ENCODE measurements at places on chromosomes 1 and 21.

- DNase-seq = no peak
These were observed 36.4 kb upstream of the COL6A2 start for GRCh38 chr21:46061518-46061917.

GRCh38 chr1:6082430-6082971 is 36.8 kb downstream of the KCNAB2 start:
- no peak for DNase-seq

- peak; percentile 53 for DNase-seq
These were observed 54.7 kb downstream of the APP start for GRCh38 chr21:26115899-26116298.

- no peak for DNase-seq
These were observed 177.6 kb downstream of the MIS18A start for GRCh38 chr21:32101277-32101676.

- no peak for DNase-seq
These were observed 7.0 kb downstream of the BCAS2 start for GRCh38 chr1:114574365-114574764.

GRCh38 chr1:40740997-40741736 is 42.4 kb upstream of the KCNQ4 start:
- DNase-seq = no peak

DNA sequence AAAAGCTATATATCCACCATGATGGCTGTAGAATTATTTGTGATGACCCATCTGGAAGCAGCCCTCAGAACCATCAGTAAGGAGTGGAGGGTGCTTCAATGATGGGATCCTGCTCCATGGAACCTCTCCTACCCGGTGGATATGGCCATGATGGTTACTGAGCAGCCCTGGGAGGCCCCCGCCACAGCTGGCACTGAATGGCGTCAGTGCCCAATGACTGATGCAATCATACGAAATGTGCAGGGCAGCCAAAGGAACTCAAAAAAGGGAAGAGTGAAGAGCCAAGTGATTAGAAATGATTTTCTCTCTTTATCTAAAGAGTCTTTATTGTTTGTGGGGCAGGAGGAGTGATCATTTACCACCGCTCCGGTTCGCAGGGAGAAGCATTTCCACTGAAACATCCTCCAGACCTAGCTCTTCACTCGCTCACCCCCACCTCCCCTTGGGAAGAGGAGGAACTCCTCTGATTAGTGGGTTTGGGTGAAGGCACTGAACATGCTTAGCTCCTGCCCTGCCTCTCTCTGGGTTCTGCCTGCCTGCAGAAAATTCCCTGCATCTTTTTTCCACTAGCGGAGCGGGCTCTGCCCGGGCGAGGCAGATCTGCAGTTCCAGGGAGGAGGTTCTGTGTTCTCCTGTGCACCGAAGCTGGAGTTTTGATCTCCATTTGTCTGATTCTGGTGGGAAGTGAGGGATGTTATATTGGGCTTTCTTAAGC is 260.3 kb downstream of the GRIK3 start:
- no peak for DNase-seq

DNA sequence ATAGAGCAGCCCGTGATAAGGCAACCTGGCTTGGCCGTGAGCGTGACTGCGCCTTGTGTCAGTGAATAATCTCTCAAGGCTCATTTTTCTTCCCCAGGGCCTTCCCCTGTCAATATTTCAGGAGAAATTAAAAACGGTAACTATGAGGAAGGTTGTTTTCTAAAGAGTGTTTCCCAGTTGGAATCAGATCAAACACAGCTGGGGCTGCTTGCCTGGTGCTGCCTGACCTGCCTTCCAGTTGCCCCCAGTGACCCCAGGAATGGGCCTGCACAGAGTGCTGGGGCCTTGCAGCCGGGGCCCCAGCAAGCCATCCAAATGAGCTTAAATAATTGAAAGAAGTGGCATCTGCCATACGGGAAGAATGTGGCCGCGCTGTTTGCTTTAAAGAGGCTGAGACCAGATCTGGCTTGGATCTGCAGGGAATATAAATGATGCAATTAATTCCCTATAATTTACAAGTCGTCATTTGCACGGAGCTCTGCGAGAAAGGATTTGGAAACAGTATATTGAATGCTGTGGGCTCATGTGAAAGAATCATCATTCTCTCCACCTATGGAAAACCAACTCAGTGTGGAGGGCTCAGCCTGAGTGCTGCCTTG is 203.9 kb downstream of the C1orf94 start:
- no peak for DNase-seq

- no peak for DNase-seq
These were observed 12.0 kb downstream of the MEGF6 start for GRCh38 chr1:3599286-3599811.
